ENCODE measurements at places on chromosomes 5 and 9.

GRCh38 chr5:172356047-172356446 is 72.5 kb upstream of the UBTD2 start:
- no peak for DNase-seq

- peak; percentile 30 for DNase-seq
Observed at GRCh38 chr9:20582150-20582549, 40.1 kb downstream of the MLLT3 start.

DNA sequence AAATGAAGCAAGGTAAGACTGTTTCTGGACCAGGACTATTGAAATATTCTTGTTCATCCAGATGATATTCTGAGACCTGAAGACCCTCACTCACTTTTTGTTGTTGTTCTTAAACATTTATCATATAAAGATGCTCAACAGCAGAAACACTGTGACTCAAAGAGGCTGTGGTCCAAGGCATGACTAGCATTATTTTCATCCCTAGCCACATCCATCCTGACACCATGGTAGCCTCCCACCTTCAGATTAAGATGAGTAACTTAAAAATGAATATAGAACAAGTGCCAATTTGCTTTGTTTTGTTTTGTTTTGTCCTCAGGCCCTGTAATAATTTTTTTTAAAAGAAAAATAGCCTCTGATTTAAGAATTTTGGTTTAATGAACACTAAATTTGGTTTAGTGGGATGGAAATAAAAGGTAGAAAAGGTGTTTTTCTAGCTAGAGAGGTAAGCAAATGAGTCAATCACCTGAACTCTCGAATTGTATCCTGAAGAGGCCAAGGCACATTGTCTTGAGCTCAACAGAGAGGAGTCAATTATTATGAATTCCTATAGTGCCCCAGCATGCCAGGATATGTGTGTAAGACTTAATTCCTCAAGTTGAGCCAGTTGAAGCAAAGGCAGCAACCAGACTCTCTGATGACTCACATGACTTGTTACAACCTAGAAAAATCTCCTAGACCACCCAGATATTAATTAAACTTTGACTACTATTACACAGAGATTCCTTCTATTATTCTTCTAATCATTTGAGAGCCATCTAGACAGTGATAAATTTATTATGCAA is 380.1 kb upstream of the TUSC1 start:
- no peak for DNase-seq

- DNase-seq, result no peak
Observed at GRCh38 chr5:170111088-170111785, 5.5 kb downstream of the FOXI1 start.

GRCh38 chr9:94622087-94622800 is 17.1 kb downstream of the FBP1 start:
- no peak for DNase-seq

- no peak for DNase-seq
Observed at GRCh38 chr5:161372682-161373344, 173.7 kb downstream of the GABRB2 start.

GRCh38 chr5:132294728-132295504 is 722 bp downstream of the SLC22A4 start:
- peak; percentile 74 for DNase-seq

GRCh38 chr5:123611406-123611709 is 99.4 kb downstream of the CSNK1G3 start:
- DNase-seq, result no peak
